ENCODE measurements at places on chromosomes 4 and X. TPM values are rescaled to one million over a fixed set of nuclear protein-coding genes. Genes with fewer than 3 reads are reported as not detected.

The GAB3 gene
- total RNA-seq, result not detected

The KIAA0232 gene
- total RNA-seq, result 20.3 TPM

The RTL9 gene
- total RNA-seq, result 0.26 TPM

The FAM114A1 gene
- total RNA-seq, result 20.8 TPM

The WAS gene
- 0.43 TPM for total RNA-seq

The CT45A3 gene
- not detected for total RNA-seq

The STAP1 gene
- not detected for total RNA-seq

The ADRA2C gene
- 11.7 TPM for total RNA-seq

The PWWP3B gene
- 0.07 TPM for total RNA-seq

The ITIH6 gene
- total RNA-seq, result 0.39 TPM

DNA sequence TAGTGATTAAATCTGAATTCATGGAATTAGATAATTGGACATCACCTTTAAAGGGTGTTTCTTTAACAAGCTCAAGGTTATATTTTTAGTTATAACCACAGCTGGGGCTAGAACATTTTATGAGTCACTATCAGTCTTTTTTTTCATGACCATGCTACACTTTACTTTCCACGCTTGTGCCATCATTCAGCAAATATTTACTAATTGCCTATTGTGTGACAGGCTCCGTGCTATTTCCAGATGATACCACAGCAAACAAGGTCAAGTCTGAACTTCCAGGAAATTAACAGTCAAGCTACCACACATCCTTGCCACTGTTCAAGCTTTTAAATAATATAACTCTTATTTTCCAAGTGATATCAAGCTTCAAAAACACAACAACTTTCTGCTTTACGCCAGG is 16.5 kb downstream of the SPANXN3 start:
- DNase-seq, result no peak

- no peak for DNase-seq
Observed at GRCh38 chrX:129908636-129909035, 2.7 kb downstream of the UTP14A start.

DNA sequence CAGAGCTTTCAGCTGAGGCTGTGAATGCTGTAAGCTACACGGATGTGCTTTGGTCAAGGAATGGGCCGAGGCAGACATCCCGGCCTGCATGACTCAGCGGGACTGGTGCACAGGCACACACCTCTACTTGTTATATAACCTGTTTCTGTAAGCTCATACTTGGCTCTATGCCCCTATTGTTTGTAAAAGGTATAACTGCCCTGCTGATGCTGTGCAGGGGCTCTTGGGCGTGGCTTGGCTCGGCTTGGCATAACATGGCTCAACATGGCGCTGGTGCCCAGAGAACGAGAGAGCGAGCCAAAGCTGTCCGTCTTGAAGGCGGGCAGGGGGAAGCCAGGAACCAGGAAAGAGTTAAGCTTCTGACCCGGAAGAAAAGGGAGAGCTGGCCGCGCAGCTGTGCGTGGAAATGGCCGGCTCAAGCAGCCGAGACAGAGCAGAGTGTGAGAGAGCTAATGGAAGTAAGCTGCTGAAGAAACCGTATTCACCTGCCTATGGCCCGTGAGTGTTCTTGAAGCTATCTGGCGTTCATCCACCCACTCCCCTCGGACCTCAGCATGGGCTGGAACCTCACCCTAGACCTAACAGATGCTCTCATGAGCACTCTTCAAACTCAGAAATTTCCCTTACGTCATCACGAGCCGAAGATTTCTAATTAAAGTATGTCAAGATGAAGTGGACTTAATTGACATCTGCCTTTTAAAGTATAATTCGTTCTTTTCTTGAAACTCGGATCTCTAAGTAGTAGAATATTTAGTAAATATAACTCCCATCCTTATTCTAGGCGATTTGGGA is 286.3 kb upstream of the AGA start:
- peak; percentile 2 for DNase-seq

DNA sequence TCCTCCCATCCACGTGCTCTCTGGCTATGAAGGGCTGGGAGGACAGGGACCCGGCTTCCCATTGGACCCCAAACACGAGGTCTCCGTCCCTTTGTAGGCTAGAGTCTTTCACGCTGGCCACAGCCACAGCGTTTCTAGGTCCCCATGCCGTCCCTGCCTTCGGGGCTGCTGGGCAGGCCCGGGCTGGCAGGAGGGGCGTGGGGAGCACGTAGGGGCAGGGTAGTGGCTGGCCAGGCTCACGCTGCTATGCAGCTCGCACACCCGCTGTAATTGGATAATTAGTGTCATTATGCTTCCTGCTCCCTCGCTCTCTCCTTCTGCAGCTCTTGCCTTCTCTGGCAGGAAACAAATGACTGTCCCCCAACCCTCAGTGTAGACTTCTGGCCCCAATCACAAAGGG is 9.8 kb downstream of the ATP2B3 start:
- DNase-seq, result no peak

- DNase-seq, result no peak
Observed at GRCh38 chrX:136273986-136274385, 22.8 kb upstream of the MAP7D3 start.

GRCh38 chrX:130688360-130688759 is 214.6 kb downstream of the ENOX2 start:
- no peak for DNase-seq

DNA sequence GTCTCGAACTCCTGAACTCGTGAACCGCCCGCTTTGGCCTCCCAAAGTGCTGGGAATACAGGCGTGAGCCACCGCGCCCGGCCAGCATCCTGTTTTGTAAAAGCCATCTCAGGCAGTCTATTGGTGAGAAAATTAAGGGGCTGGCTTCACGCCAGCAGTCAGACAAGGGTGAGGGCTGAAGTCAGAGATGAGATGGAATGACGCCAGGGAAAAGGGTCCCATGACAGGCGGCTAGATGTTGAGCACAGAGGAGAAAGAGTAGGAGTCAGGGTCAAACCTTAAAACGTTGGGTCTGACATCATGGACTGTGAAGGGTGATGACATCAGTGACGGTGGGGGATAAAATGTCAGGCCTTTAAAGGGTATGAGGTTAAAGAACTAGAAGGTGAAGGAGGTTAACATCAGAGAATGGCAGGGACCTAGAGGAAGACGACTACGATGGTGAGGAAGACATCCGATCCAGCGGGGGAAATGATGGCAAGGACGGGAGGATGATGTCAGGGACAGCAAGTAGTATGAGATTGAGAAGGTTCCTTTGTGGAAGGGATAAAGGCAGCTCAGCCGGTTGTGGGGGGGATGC is 504 bp upstream of the RBM3 start:
- peak; percentile 6 for DNase-seq

GRCh38 chrX:153381684-153382532 is 19.2 kb downstream of the PNMA6E start:
- peak; percentile 37 for DNase-seq

- DNase-seq, result no peak
Observed at GRCh38 chr4:36164900-36165630, 79.2 kb downstream of the ARAP2 start.

DNA sequence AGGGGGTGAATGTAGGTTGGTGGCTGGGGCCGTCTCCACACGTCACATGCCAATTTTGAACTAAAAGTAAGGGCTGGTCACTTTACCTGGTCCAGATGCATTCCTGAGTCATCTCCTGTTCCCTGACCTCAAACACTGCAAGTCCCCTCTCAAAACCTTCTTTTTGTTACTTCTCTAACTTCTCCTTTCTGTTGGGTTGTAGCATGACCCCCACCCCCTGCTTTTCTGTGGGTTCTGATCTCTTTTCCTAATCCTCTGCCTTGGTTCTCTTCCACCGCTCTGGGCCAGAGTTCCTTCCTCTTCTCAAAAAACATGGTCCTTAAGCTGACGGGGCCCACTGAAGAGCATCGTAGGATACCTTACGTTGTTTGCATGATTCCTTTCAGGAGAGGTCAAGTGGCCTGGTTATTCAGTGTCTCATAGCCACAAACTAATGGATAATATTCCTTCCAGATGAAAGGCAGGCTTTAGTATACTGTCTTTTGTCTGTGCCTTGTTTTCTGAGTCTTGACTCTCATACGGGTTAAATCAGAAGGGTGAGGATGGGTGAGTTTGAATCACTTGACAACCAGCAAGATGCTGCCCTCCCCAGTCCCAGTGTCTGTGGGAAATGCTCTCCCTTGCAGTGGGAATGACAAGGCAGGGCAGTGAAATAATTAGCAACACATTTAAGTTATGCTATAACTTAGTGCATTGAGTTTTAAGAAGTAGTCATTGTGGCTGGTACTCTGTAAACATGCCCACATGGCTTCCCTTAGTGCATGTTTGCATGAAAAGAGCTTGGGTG is 15.1 kb downstream of the SMS start:
- DNase-seq, result no peak

- no peak for DNase-seq
Observed at GRCh38 chr4:77104791-77105540, 29.2 kb upstream of the CCNI start.

GRCh38 chr4:53322696-53323095 is 43.2 kb downstream of the SCFD2 start:
- DNase-seq, result no peak

DNA sequence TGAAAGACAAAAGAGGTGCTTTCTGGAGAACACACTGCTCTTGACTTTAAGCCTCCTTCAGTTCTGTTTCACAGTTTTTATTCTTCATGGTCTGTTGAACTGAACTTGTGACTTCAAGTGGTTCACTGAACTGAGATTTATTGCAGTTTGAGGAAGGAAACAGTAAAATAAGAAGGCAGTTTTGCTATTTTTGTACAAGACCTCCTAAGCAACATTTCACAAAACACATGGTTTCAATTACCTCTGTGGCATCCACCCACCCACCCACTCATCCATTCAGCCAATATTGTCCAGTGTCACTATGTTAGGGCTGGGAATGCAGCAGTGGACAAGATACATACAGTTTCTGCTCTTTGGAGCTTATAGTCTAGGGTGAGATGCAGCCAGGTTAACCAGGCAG is 131.3 kb downstream of the IL1RAPL2 start:
- no peak for DNase-seq

- DNase-seq, result no peak
Observed at GRCh38 chr4:69039071-69039470, 57.2 kb upstream of the UGT2B7 start.

DNA sequence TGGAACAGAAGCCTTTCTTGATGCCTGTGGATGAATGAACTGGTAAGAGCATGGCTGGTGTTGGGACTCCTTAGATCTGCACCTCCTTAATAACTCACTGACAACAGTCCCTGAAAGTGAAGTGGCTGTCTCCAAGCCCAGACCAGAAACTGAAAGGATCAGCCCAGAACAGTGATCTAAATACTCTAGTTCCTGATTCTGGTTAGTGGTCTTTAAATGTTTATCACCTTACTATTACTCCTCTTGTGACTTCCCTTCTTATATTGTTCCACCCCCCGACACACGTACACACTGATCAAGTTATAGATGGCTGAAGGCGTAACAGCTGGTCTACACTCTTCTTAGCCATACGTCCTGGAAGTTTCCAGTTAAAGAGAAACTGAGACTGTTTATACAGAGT is 33.8 kb upstream of the ARMCX2 start:
- no peak for DNase-seq

GRCh38 chr4:107624024-107624423 is 96.0 kb downstream of the PAPSS1 start:
- DNase-seq, result no peak

DNA sequence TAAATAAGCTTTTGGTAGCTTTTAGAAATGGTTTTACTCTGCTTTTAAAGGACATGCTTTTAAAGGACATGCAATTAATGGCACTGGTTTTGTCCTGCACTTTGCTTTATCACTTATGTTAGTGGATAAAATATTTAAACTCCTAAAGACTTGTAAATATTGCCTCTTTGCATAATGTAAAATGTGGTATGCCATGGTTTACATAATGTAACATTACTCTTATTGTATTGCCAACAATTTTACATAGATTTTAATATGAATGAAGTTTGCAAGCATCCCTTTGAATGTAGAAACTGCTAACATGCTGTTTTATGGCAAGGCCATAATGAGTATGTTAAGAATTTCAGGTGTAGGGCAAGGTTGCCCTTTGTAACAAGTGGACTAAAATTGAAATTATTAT is 118.4 kb downstream of the CHIC1 start:
- DNase-seq, result no peak

GRCh38 chr4:22672944-22673343 is 19.8 kb upstream of the GBA3 start:
- no peak for DNase-seq

DNA sequence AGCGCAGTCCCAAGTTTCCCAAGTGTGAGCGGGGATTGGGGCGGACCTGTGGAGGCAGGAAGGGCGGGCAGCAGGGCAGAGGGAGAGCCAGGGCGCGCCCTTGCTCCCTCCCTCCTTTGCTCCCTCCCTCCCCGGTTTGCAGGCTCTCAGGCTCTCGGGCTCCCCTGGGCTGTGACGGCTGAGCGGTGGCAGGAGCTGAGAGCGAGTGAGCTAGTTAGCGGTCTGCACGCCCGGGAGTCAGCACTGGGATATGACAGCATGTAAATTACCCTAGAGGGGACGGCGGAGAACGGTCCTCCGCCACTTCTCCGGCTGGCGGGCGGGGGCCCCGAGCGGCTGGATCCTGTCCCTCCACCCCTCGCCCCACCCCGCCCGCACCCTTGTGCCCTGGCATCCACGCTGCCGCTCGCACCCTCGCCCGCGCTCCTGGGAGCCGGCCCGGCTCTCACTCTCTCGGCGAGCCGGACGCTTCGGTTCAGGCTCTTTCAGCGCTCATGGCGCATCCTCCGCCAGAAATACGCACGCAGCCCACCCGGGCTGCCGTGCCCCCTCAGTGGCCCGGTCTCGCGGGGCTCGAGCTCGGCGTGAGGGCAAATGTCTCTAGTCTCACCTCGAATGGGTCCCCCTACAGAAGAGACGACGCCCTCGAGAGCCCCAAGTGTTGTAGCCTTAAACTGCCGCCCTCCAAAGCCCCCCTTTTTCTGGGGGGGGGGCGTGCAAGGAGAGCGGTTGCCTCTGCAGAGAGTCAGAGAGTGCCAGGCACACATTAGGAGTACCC is at the start of gene TSC22D3:
TSC22D3 (minus strand) TSS at position 54 of the 778 bp plus-strand sequence. CDS start 368 bp downstream, outside the sequence.
- peak; percentile 55 for DNase-seq

- DNase-seq, result peak; percentile 37
Observed at GRCh38 chr4:69096111-69096656, at the start of gene UGT2B7. UGT2B7 (plus strand) TSS chr4:69096474; CDS start chr4:69096521, 47 bp downstream.

DNA sequence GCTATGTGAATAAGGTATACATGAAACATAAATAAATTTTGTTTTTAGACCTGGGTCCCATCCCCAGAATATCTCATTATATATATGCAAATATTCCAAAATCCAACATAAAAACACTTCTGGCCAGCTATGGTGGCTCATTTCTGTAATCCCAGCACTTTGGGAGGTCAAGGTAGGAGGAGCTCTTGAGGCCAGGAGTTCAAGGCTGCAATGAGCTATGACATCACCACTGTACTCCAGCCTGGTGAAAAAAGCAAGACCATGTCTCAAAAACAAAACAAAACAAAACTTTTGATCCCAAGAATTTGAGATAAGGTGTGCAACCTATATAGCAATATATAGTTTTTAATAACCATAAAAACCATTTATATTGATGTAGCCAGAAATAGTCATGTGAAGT is 5.4 kb upstream of the ADGRA3 start:
- no peak for DNase-seq
